Activated CD8-positive, alpha-beta memory T cell treated with anti-CD3 and anti-CD28 coated beads for 1 hour (primary cell): ENCODE measurements at places on chromosomes 12 and 14.

- peak; percentile 89 for DNase-seq
These were observed at the start of gene EAPP for GRCh38 chr14:34539407-34540180. Gene EAPP, minus strand, starts transcription at chr14:34539701. Its CDS starts 73 bp downstream, at chr14:34539628.

DNA sequence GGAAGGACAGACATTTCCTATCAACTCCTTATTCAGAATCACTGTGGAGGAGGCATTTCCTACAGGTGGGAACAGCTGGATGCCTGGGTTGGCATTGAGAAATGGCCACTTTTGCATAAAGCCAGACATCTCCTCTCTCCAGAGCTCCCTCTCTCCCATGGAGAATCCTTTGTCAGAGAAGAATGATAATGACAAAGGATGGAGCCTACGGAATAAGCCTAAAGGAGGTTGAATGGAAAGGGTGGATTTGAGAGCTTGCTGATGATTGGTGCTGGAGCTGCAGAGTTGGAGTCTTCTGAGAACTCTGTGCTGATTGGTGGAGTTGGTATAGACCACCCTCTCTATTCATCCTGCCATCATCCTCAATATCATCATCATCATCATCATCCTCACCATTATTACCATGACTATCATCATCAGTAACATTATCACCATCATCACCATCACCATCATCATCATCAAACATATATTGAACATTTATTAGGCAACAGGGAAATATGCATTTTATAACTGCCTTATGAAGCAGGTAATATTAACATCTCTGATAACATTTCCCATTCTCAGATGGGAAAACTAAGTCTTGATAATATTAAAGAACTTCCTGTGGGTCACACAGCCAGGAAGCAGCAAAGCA lies 89.2 kb upstream of the HSPB8 start:
- no peak for DNase-seq

- DNase-seq, result no peak
These were observed 13.1 kb downstream of the NKX2-1 start for GRCh38 chr14:36506732-36507614.

DNA sequence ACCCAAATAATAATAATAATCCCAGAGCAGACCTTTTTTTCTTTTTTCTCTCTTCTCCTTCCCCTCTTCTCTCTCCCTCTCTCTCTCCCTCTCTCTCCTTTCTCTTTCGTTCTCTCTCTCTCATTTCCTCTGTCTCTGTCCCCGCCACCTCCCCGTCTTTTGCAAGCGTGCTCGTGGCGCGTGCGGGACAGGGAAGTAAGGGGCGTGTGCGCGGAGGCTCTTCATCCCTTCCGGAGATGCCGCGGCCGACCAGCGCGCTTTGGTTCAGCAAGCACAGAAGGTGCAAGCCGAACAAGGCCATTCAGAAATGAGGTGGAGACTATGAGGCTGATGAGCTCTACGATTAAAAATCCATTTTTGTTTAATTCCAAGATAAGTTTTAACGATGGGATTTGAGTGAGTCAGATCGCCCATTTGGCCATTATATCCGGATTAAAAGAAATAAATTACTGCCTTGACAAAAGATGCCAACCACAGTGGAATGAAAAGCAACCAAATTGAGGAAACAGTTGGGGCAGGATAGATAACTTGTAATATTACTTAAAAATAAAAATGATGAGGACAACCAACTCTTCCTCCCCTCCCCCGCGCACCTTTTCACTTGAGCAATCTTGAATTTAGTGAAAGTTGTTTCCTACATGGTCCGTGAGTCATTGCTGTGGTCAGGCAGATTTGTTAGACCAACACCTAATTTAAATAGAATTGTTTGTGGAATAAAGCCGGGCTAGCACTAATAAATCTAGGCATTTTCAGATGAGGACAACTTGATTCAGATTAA lies 1.2 kb upstream of the AMIGO2 start:
- no peak for DNase-seq

- DNase-seq, result no peak
These were observed 103.7 kb upstream of the PDE3A start for GRCh38 chr12:20264608-20265114.

- DNase-seq, result no peak
These were observed 239.2 kb downstream of the ADGRD1 start for GRCh38 chr12:131192951-131193350.

DNA sequence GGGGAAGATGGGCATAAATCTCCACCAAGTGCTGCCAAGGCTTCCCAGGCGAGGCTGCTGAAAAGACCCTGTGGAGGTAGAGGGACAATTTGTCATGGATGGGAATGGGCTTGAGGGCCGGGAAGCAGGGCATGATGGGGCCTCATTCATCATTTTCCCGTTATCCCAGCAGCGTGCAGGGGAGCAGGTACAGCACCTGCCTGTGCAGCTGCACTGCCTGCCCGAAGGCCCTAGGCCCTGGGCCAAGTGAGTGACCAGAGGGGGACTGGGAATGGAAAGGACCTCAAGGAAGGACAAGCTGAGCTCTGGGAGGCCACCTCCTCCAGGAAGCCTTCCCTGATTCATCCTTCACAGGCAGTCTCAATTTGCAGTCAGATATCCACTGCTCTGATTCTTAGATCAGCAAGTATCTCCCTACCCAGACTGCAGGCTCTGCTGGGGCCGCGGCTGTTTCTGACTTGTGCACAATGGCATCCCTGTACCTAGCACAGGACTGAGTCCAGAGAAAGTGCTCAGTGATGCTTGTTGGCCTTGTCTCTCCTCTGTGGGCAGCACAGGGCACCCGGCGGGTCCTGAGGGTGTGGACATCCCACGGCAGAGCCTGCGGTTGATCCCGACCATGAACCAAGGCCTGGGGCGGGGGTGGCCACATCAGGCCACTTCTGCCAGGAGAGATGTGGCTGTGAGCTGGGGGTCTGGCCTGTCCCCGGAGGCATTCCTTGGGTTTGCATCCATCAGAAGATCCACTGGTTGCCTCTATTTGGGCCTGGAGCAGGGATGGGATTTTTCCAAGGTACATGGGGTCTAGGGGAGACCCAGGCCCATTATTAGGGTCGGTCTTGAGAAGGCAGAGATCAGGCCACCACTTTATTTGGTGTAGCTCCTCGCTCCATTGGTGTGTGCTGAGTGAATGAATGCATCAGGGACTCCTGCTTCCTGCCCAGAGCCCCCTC lies 167.3 kb upstream of the RTL1 start:
- DNase-seq, result no peak

- no peak for DNase-seq
These were observed 156.8 kb downstream of the PDE3A start for GRCh38 chr12:20525064-20525610.

- no peak for DNase-seq
These were observed 11.7 kb upstream of the FBXL14 start for GRCh38 chr12:1606021-1606622.

GRCh38 chr12:111170543-111170942 lies 198.4 kb downstream of the PHETA1 start:
- DNase-seq, result no peak

DNA sequence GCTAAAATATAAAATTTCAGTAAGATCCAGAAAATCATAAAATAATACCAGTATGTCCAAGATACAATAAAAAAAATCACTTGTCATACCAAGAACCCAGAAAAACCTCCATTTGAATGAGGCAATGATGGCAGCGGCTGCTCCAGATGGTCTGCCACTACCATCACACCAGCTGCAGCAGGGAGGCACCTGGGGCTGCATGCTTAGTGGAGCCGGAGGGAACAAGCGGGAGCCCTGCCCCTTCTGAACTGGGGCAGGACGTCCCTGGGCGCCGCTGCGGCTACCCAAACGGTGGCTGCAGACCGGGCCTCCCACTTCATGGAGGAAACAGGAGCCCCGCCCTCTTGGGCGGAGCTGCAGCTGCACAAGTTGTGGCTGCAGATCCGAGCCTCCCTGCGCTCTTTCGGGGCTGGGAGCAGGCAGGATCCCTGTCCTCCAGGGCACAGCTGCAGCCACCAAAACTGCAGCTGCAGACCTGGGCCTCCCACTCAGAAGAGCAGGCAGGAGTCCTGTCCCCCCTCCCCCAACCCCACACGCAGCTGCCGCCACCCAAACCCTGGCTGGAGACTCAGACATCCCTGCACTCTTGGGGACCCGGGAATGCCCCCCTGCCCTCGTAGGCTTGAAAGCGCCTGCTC lies 36.1 kb upstream of the OR5AU1 start:
- peak; percentile 47 for DNase-seq

DNA sequence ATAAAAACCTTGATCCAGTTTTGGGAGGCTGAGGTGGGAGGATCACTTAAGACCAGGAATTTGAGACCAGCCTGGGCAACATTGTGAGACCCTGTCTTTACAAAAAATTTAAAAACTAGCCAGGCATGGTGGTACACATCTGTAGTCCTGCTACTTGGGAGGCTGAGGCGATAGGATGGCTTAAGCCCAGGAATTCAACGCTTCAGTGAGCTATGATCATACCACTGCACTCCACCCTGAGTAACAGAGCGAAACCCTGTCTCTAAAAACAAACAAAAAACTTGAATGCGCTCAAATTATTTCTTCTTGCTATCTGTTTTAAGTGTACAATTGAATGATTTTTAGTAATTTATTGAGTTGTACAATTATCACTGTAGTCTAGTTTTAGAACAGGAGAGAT lies 20.1 kb downstream of the WDR20 start:
- no peak for DNase-seq
